ENCODE measurements at places on chromosomes 7 and 10.
A peak's percentile ranks its signal among the peaks of the same experiment; 100 is the strongest.

GRCh38 chr7:128939075-128939860 is 1.5 kb downstream of the IRF5 start:
- DNase-seq = no peak

- DNase-seq = no peak
Observed at GRCh38 chr10:131698232-131698631, 202.6 kb upstream of the PPP2R2D start.

- no peak for DNase-seq
Observed at GRCh38 chr7:1264345-1265280, 31.9 kb downstream of the UNCX start.

GRCh38 chr7:121006711-121007315 is 18.3 kb downstream of the CPED1 start:
- no peak for DNase-seq

DNA sequence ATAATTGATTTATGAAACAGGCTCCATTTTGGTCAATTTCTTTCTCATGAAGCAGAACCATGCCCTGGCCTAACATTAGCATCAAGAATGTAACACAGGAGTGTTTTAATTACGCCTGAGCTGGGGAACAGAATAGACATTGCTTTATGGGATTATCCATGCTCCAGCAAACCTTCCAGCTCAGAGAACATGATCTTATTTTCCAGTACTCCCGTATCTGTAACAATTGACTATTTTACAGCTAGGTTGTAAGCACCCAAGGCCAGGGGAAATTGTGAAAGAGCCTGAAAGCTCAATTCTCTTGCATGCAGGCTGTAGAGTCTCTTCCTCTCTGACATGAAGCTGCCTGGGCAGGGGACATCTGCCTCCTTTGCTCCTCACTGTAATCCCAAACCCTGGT is 30.8 kb upstream of the CRYGN start:
- no peak for DNase-seq

GRCh38 chr10:61592581-61592980 is 70.1 kb upstream of the CABCOCO1 start:
- no peak for DNase-seq

DNA sequence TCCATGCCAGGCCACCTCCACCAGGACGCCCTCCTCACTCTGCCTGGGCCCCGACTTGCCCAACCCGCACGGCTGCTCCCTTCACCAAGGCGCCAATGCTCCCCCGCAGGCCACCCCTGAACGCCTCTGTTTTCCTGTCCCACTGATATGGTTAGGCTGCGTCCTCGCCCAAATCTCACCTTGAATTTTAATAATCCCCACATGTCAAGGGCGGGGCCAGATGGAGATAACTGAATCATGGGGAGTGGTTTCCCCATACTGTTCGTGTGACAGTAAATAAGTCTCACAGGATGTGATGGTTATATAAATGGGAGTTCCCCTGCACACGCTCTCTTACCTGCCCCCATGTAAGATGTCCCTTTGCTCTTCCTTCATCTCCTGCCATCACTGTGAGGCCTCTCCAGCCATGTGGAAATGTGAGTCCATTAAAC is 29.8 kb downstream of the RSU1 start:
- DNase-seq = peak; percentile 30

DNA sequence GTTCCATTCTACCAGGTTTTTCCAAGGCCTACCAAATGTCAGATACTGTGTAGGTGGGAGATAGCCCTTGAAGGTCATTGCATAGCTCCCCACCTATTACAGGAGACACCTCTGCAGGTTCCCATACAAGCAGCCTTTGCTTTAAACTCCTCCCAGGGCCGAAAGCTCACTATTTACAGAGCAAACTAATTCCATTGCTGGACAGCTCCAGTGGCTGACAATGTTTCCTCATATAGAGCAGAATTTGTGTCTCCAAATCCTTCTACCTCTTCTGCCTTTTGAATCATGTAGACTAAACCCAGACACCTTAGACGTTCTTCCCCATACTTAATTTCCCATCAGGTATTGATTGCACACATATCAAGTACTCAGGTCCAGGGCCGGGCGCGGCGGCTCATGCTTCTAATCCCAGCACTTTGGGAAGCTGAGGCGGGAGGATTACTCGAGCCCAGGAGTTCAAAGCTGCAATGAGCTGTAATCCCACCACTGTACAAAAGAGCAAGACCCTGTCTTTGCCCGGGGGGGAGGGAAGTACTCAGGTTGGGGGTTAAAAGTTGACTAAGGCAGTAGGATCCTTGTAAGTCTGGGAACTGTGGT is 2.1 kb downstream of the CNNM1 start:
- DNase-seq = no peak

GRCh38 chr10:98167191-98167590 is 32.7 kb downstream of the R3HCC1L start:
- DNase-seq = no peak

- DNase-seq = no peak
Observed at GRCh38 chr10:18607503-18608378, 43.6 kb downstream of the NSUN6 start.

DNA sequence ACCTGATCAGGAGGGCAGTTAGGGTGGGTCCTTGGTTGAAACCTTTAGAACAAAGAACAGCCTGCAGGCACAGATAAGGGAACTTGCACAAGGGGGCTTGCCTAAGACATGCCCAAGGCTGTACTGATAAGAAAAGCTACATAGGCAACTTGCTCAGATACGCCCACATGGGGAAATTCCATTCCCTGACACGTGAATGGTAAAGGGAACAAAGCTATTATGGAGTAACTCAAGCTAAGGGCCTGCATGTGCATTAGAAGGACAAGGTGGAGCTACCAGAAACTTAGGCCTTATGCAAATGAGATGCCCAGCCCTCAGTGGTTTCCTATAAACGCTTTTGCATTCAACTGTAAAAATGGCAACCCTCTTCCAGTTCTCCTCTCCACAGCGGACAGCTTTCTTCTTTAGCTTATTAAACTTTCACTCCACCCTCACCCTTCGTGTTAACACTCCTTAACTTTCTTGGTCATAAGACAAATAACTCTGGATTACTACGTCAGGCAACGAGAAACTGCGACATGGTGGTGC is 1192.1 kb upstream of the CELF2 start:
- no peak for DNase-seq

- DNase-seq = no peak
Observed at GRCh38 chr7:135834266-135834665, 85.7 kb upstream of the FAM180A start.
